ENCODE measurements at places on chromosomes 4 and X.

DNA sequence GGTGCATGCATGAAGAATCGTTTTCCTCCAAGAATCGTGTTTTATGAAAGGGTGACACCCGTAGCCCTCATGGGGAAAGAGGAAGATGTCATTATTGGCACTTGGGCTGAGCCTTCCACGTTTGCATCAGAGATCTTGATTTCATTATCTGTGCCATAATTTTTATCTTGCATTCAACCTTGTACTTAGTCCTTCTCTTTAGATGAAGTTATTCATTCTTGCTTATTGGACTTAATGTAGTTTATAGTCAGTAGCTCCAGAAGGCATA is 66.8 kb downstream of the GAB1 start:
- DNase-seq, result no peak

GRCh38 chrX:85379174-85379907 is at the start of gene POF1B:
Gene POF1B, minus strand, starts transcription at chrX:85379665. Its CDS starts 211 bp downstream, at chrX:85379454.
- no peak for DNase-seq

GRCh38 chr4:11765849-11766453 is 337.3 kb upstream of the HS3ST1 start:
- no peak for DNase-seq

DNA sequence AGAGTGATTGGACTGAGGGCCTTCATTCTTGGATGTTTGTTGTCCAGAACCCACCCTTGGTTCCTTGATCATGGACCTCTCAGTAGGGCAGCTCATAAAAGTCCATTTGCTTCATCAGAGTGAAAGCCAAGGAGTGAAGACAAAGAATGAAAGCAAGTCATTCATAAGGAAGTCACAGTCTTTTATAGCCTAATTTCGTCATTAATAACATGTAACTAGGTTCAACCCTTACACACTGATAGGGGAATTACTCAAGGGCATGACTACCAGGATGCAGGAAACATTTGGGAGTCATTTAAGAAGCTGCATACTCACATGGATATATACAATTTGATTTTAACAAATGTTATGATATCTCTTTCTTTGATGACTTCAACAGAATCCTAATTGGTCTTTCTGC is 95.2 kb downstream of the RPA4 start:
- no peak for DNase-seq

- no peak for DNase-seq
Observed at GRCh38 chrX:29530501-29530900, 684.9 kb upstream of the MAGEB2 start.

DNA sequence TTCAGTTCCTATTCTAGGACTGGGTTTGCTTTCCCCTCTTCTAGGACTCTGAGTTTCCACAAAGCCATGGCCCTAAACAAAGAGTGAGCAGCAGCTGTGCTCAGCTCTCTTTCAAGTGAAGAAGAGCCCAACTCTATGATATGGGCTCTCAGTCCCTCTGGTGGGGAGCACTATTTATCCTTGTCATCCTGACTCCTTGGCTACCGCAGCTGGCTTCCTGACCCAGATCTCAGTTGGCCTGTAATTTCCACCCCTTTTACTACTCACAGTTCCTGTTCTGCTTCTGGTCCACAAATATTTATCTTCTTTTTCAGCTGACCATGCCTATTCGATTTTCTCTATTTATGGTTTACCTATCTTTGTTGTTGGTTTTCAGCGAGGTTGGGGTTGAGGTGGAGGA is 33.8 kb downstream of the F8 start:
- DNase-seq, result no peak

- no peak for DNase-seq
Observed at GRCh38 chr4:173057442-173057841, 111.2 kb upstream of the GALNT7 start.

DNA sequence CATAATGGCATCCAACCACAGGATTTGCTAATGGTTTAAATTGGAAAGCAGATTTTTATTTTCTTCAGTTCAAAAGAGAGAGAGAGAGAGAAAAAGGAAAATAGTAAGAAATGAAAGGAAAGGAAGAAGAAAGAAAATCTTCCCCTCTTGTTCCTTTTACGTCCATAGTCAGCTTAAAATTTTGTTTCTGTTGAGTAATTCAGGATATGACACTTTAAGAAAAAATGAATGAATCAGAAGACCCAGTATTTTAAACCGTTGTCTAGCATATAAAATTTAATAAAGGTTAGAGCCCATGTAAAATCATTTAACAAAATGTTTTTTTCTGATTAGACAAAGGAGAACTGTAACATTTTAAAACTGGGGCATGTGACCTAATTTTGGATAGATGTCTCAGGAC is 391.8 kb upstream of the EPHA5 start:
- DNase-seq, result no peak

DNA sequence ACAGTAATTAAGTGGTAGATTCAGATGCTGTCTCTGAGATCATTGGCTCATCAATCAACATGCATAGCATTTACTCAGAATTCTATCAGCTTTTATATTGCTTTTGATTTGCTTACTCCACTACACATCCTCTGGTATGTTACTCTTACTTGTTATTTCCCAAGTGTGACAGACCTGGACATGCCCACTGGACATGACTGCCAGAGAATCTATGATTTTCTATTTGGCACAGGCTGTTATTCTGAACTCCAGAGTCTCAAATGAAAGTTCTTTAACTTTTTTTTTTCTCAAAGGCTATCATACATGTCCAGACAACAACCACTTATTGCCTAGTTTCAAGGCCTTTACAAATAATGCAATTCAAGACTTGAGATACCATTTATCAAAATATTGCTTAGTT is 116.1 kb upstream of the ARHGAP24 start:
- no peak for DNase-seq

DNA sequence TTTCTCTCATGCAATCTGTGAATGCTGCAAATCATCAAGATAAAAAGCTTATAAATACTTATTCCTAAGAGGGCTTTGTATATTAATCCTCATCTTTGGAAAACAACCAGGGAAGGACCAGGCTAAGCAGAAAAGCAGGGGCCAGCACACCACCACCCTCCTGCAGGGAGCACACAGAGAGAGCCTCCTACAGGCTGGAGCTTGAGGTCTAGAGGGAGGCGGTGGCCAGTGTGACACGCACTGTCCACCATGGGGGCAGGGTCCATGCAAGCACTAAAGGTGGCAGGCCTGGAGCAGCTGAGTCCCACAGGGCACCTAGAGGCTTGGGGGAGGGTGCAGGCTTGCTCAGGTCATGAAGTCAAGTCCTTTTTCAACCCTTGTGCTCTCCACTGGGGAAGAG is 236.9 kb downstream of the TACR3 start:
- no peak for DNase-seq

GRCh38 chr4:43709443-43709842 is 739.2 kb downstream of the KCTD8 start:
- DNase-seq, result no peak

GRCh38 chrX:19893727-19894126 is 6.3 kb upstream of the SH3KBP1 start:
- no peak for DNase-seq

GRCh38 chr4:13541720-13542576 is 2.4 kb downstream of the NKX3-2 start:
- no peak for DNase-seq

DNA sequence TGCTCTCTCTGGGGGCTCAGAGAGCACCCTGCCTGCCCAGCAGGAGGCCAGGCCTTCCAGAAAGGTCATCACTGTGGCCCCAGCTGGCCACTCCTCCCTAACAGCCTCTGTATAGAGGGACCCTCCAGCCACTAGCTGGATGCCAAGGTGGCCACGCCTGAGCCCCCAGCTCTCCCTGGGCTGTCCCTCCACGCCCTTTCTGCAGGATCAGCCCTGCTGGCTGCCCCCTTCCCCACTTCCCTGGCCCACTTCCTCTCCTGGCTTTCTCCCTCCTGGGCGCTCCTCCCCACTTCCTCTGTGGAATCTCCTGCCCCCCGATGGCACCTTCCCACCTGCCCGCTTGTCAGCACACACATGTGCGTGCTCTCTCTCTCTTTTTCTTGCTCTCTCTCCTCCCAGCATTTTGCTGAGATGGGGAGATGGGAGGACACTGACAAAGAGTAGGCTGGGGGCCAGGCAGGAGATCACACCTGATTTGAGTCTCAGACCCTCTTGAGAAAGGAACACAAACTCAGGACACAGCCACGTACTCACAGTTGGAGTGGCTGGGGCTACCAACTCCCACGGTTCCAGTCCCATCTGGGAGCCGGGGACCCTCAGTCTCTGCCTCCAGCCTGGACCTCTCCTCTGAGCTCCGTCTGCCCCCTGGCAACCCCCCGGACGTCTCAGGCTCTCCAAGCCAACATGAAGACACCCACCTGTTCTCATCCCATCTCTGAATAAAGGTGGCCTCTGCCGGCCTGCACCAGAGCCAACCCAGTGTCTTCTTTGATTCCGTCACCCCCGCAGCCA is 62.1 kb upstream of the AFAP1 start:
- DNase-seq, result no peak

- peak; percentile 81 for DNase-seq
Observed at GRCh38 chr4:85701861-85702321, 226.9 kb downstream of the ARHGAP24 start.

DNA sequence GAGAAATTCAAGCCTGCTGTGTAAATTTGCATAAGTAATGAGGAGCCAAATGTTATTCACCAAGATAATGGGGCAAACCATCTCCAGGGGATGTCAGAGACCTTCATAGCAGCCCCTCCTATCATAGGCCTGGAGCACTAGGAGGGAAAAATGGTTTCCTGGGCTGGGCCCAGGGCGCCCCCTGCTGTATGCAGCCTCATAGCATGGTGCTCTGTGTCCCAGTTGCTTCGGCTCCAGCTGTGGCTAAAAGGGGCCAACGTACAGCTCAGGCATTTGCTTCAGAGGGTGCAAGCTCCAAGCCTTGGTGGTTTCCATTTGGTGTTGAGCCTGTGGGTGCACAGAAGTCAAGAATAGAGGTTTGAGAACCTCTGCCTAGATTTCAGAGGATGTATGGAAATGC is 859.3 kb downstream of the RPA4 start:
- no peak for DNase-seq

- no peak for DNase-seq
Observed at GRCh38 chrX:716136-716535, 85.5 kb downstream of the SHOX start.

DNA sequence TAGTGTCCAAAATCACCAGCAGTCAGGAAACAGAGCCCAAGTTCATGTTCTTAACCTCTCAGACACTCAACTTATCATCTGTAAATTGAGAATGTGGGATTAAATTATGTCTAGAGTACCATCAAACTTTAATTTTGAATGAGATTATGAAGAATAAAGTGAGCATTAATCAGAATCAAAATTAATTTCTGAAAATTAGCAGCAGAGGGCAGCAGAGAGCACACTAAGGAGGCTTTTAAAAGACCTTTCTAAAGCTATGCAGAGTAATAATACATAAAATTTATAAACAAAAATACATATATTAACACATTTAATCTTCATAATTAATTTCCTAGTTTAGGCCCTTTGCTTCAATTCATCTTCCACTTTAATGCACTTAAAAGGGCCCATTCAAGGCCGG is 7.1 kb downstream of the TASL start:
- no peak for DNase-seq

- DNase-seq, result no peak
Observed at GRCh38 chrX:12327836-12328235, 189.6 kb downstream of the FRMPD4 start.

DNA sequence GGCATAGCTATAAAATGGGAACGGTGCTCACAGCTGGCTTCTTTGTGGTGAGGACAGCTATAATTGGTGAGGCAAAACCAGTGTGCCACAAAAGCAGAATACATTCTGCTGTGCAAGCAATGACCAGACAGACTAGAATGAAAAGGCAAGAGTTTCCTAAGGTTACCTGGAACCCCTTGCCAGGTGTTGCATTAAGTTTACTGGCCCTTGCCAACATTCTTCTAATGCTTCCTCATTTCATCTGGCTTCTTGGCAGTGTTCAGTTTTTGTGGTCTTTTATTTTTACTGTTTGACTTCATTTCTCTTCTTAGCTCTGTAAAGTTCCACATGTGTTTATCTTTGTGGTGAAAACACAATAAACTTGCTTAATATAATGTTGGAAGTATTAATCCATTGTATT is 131.4 kb downstream of the PTTG2 start:
- no peak for DNase-seq

GRCh38 chr4:75327804-75328512 is 186.2 kb downstream of the RCHY1 start:
- no peak for DNase-seq

DNA sequence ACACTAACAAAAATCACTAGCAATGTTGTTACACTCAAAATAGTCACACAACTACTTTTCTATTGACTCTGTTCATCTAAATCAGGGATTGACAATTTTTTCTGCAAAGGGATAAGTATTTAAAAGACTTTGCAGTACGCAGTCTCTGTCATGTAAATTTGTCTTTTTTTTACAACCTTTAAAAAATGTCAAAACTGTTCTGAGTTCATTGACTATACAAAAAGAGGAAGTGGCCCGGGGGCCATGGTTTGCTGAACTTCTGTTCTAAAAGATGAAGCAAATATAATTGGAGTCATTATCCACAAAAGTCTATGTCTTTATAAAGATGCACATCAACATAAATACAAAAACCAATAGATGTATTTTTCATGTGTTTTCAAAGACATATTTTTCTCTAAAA is 1310.3 kb downstream of the RPA4 start:
- DNase-seq, result no peak

- peak; percentile 21 for DNase-seq
Observed at GRCh38 chr4:47122592-47123291, 91.4 kb downstream of the GABRB1 start.

Measured in GM06990 (cell line).